ENCODE measurements at places on chromosomes 3 and 15. TPM values are rescaled to one million over a fixed set of nuclear protein-coding genes. Genes with fewer than 3 reads are reported as not detected.

GRCh38 chr3:62570888-62571287 is 197.5 kb upstream of the FEZF2 start:
- no peak for DNase-seq

The TGM5 gene
- total RNA-seq, result not detected

GRCh38 chr3:125498630-125499029 is 21.4 kb downstream of the SNX4 start:
- no peak for DNase-seq

The RHCG gene
- 0.15 TPM for total RNA-seq

The CCK gene
- not detected for total RNA-seq

DNA sequence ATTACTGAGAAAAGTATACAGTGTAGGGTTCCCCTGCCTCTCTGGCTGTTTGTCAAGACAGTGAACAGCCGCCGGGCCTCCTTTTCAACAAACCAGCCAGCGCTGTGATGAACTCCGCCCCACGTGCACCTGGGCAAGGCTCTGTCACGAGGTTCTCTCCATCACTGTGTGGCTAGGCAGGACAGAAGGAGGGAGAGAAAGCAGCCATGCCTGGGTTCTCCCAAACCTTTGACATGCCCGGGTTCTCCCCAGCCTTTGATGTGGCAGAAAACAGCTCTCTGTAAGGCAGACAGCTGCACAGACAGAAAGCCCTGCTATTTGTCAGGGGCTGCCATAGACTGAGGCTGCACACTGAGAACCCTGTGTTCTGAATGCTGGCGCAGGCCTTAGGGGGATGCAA is 101.4 kb upstream of the TRPM1 start:
- peak; percentile 67 for DNase-seq

The HDAC11 gene
- 4.6 TPM for total RNA-seq

The VGLL3 gene
- 0.33 TPM for total RNA-seq

- DNase-seq, result no peak
These were observed 19.7 kb downstream of the GOLGA6D start for GRCh38 chr15:75302318-75302717.

DNA sequence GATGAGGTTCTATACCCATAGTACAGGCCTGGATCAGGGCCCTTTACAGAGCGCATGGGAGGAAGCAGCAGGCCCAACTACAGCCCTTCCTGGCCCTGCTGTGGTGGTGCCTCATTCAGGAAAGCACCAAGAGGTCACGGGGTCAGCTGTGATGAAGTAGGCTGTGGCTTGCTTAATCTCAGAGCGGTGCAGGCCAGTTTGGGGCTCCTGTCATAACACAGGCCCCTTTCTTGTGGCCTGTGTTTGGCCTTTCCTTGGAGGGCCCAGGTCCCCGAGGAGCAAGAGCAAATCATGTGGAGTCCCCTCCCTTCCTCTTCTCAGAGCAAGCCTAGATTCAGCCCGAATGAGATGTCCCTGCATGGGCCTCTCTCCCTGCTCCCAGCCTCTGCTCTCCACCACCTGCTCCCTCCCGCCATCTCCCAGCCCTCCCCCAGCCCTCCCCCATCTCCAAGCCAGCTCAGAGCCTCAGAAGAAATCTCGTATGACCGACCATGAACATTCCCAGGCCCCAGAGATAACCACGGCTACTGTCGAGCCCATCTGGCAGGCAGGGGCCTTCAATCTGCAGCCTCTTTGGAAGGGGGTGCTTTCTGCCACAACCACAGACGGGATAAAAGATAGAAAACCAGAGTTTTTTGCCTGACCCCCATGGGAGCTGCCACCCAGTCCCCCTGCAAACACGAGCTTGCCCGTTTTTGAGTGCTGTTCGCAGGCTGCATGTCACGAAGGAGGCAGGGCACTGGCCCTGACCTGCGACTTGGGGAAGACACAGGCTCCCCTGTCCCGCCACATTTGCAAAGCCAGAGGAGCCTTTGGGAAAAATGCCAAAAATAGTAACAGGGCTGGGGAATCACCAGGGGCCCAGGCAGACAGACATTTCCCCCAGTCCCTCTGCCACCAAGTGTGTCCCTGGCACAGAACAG is 32.3 kb upstream of the DUSP7 start:
- no peak for DNase-seq

DNA sequence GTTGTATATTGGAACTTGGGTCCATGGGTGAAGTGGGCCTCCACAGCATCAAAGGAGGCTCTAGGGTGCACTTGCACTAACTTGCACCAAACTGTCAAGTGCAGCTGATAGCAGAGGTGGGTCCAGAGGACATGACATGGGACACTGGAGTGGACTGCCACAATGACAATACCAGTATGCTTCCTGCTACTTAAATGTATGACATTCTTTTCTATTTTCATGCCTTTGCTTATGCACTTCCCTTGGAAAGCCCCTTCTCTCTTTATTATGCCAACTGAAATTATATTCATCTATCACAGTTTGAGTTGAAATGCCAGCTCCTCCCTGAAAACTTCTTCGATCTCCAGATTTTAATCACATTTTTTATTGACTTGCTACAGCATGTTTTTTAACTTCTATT is 101.8 kb downstream of the CFAP20DC start:
- DNase-seq, result no peak

The COL6A6 gene
- 0.03 TPM for total RNA-seq

All from left lobe of liver (tissue), 2 donors.